Testis (tissue), 5 donors: ENCODE measurements at places on chromosomes 2 and 18. TPM values are rescaled to one million over a fixed set of nuclear protein-coding genes. Genes with fewer than 3 reads are reported as not detected.

The KDM3A gene
- 126 TPM for polyA plus RNA-seq

- no peak for DNase-seq
These were observed 23.7 kb upstream of the SMAD7 start for GRCh38 chr18:48974304-48975119.

DNA sequence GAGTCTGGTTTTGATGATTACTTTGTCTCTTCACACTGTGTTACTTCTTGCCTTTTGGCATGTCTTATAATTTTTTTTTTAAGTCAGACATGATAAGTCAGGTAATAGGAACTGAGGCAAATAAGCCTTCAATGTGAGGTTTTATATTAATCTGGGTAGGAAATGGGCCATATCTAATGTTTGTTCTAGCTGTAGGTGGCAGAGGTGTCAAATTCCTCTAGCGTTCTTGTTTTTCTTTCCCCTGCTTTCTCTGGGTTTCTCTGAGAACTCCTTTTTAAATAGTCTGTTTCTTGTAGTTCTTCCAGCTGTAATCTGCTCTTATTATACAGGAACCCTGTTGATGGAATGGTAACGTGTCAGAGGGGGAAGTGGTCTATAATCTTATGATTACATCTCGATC, 5.7 kb downstream of the SP140 start:
- DNase-seq: no peak

DNA sequence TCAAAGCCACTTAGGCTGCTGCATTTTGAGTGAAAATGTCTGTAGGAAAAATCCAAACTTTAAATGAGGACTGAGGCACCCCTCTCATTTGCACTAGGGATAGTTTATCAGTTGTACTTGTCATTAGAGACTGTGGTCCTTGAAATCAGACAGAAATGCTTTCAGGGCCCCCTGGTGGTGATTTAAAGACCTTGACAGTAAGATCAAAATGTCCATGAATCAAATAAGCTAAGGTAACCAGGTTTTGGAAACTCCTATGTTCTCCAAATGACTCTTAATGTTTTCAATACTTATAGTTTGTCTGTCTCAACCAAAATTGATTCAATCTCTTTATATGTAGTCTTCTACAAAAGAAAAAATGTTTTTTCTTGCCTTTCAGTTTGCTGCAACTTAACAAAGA, 28.8 kb upstream of the DDX18 start:
- DNase-seq: peak; percentile 68
